NCI-H2081 treated with DMSO at 0.1 percent for 48 hours (cell line): ENCODE measurements at places on chromosomes 1 and 21.

GRCh38 chr1:202293569-202293968 is 48.2 kb downstream of the UBE2T start:
- DNase-seq = no peak

- no peak for DNase-seq
Observed at GRCh38 chr21:46666941-46667740, 31.7 kb downstream of the PRMT2 start.

DNA sequence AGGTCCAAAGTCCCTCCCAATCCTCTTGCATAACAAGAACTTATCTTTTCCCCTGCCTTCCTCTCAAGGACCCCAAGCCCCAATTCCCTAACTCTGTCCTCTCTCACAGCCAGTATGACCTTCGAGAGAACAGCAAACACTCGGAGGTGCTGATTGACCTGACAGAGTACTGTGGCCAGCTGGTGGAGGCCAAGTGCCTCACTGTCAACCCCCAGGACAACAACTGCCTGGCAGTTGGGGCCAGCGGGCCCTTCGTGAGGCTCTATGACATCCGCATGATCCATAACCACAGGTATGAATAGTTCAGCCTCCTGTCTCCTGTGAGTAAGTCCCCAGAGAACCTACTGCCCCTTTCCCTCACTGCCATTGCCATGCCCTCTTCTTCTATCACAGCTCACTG is 29.9 kb upstream of the TMEM222 start:
- DNase-seq = no peak

DNA sequence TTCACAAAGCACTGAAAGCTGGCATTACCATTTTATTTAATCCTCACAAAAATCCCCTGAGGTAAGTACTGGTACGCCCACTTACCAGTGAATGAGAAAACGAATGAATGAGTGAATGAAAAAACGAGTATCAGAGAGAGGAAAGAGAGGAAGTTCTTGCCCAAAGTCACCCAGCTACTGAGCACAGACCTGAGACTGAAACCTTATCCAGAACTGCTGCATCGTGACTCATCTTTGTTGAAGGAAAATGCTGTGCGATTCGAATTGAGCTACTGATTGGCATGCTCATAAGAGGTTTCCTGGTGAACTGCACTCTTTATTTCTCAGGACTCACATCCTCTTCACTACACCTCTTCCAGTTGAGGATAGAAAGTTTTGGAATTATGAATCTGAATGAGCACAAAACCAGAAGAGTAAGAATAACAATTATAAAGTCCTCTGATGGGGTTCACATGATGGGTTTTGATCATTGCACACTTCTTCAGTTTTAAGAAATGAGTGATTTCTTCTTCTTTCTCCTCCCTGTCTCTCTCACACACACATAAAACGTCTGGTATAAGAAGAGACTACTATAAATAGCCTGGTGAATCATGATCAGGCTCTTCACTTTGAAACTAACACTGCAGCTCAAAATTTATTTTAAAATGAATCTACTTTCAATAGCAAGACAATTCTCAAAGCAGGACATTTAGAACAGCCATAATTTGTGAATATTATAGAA is 32.1 kb downstream of the IL12RB2 start:
- no peak for DNase-seq

DNA sequence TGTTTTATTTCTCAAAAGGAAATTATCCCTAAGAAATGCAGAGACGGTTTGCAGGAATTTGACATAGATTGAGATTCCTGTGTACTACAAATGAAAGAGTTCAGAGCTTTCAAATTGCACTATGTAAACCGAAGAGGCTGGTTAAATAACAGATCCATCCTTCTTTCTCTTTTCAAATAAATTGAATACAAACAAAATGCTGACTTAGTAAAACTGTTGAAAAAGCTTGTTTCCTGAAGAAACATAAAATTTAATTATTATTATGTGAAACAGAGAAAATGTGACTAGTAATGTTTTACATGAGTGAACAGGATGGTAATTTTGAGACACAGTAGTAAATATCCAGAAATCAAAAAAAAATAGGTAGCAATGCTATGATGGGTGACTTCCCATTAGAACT is 441.2 kb downstream of the LRRIQ3 start:
- DNase-seq = no peak

DNA sequence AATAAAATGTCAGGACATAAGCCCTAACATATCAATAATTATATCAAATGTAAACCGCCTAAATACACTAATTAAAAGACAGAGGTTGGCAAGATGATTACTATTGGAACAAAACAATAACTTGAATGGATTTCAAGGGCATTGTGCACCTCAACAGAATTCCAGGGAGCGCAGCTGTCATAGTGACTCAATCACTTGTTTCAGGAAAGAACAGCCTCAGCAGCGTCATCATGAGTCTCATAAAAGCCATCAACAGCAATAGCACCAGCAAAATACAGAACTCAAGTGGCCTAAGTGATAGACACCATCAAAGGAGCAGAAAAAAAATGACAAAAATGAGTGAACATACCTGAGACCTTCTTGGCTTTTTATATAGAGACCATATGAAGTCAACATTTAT is 632.7 kb upstream of the NR5A2 start:
- DNase-seq = no peak

DNA sequence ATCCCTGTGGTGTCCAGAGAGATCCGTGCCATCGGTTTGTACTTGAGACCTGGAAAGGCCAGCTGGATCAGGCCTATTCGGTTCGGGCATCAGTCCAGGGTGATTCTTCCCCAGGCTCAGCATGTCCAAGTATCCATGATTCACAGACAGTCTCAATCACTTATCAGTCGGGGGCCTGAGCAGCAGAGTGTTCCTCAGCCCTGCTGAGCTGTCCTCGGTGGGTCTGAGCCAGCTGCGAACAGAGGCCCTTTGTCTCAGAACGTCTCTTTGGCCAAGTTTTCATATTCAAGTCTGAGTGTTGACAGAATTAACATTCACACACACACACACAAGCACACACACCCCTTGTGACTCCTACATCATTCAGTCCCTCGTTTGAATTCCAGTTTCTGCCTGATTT is 33.4 kb upstream of the OSBPL9 start:
- no peak for DNase-seq

DNA sequence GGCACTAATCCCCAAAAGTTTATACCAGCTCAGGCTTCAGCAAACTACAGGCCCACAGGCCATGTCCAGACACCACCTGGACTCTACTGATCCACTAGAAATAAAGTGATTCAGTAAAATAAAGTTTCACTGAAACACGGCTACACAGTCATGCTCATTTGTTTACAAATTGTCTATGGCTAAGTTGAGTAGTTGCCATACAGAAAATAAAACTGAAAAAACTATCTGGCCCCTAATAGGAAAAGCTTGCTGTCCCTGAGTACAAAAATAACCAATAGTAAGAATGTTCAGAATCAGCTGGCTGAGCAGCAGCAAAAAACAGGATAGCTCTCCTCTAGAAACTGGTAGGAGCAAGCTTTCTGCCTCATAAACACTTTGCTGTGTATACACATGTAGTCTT is 221.5 kb downstream of the RERE start:
- DNase-seq = no peak

- DNase-seq = no peak
Observed at GRCh38 chr1:63005812-63006211, 221.9 kb downstream of the ATG4C start.

DNA sequence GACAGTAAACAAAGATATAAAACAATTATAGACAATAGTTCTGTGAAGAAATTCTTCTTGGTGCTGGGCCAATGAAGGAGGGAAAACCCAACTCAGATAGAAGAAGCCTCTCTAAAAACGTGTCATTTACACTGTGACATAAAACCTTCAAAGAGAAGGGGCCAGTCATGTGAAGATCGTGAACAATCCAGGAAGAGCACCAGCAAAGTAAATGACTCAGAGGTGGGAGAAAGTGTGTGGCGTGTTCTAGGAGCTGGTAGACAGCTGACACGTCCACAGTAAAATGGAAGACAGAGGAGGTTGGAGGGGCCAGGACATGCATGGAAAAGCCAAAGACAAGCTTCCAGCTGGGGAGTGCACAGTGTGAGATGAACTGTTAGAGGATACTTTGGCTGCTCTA is 143.6 kb downstream of the VAV3 start:
- DNase-seq = no peak

DNA sequence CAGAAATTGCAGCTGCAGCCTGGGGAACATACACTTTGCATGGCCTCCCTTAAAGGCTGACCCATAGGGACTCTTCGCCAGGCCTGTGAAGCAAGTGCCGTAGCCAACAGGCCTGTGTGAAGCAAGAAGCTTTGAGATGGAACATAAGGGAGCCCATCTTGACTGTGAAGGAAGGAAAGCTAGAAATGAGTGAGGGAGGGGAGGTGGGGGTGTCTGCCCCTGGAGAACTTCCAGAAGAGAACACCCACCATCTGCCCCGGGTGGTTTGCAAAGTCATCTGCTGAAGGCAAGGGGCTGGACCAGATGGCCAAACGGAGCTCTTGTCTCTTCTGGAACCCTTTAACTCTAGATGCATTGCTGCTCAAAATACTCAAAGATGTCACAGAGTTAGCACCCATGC is 103.3 kb upstream of the GRIK3 start:
- no peak for DNase-seq

DNA sequence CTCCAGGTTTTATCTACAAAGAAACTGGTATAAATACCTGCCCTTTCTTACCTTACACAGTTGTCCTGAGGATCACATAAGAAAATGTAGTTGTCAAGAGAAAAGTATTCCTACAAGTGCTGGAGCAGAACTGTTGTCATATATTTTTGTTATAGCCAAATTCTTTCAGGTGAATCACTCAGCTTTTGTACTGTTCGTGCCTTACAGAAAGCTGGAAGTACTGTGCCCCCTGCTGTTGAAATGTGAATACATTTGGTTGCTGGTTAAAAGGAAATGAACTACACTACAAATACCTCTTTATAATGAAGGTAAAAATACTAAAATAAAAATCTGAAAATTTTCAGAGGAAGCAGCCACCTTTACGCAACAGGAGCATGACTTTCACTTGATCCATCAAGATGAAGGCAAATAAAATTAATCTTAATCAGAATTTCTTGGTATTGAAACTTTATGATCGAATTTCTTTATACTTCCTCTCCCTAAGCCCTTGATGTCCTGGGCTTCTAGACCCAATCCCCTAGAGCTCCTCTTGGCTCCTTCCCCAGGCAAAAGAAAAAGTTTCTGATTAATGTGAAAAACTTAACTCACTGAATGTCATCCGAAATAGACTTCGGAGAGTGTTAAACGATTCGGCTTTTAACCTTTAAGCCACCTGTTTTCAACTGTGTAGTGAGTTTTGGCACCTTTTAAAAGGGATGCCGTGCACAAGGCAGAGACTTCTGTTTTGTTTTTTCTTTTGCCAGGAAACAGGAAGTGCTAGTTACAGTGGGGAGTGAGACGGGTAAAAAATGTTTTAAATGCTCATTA is 12.5 kb downstream of the CHML start:
- DNase-seq = no peak

- DNase-seq = no peak
Observed at GRCh38 chr1:36351227-36351977, 28.0 kb upstream of the EVA1B start.

GRCh38 chr1:69185378-69185777 is 382.3 kb upstream of the LRRC7 start:
- DNase-seq = no peak

DNA sequence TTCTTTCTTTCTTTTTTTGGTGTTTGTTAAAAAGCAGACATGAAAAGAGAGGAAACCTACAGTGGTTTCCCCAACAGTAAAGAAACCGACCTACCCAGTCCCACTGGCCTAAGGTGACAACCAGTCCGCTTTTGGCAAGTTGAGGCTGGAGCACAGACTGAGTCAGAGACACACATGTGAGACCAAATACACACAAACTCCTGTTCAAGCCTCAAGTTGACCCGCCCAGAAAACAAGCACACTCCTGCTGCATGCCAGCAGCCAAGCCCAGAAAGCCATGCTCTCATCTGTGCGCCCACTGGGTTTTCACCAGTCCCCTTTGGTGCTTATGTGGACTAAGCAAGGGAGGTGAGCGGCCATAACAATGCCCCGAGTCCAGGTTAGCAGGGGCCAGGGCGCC is 64.6 kb upstream of the GPR153 start:
- no peak for DNase-seq

- DNase-seq = no peak
Observed at GRCh38 chr21:16711757-16712156, 801.1 kb upstream of the CXADR start.
